ENCODE measurements at places on chromosomes 2 and 18.
A peak's percentile ranks its signal among the peaks of the same experiment; 100 is the strongest.

DNA sequence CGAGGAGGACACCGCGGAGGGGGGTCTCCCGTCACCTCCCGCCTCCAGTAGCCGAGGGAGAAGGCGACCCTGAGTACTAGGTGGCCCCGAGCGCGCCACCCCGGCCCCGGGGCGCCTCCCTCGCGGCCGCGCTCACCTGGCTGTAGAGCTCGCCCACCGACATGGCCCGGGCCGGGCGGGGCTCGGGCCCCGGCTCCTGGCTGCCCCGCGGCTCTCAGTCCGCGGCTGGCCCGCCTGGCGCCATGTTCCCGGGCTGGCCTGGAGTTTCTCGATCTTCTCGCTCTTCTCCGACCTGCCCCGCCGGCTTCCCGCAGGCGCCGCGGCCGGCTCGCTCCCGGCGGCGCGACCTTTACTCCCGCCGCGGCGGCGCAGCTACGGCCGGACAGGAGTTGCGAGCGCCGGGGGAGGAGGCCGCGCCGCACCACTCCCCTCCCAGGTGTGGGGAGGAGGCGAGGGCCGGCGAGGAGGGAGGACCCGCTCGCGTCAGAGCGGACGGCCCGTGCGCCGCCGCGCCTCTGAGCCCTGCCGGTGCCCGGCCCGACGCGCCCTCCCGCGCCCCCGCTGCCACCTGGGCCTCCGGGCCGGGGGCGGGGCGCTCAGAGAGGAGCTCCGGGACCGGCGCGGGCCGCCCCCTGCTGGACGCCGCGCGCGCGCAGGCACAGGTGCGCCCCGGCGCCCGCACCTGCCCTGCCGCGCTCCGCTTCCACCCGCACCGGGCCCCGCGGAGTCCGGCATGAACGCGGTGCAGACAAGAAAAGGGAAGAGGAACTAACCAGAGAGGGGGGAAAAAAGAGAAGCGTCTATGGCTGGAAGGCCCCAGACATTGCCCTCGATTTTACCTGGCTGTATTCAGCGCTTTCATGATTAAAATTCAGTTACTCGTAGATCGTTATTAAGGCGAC, at the start of gene MYO5B:
TSS of gene MYO5B (minus strand) at position 517 of the 902 bp plus-strand sequence. CDS start at position 163, 354 bp downstream.
- DNase-seq: peak; percentile 94

DNA sequence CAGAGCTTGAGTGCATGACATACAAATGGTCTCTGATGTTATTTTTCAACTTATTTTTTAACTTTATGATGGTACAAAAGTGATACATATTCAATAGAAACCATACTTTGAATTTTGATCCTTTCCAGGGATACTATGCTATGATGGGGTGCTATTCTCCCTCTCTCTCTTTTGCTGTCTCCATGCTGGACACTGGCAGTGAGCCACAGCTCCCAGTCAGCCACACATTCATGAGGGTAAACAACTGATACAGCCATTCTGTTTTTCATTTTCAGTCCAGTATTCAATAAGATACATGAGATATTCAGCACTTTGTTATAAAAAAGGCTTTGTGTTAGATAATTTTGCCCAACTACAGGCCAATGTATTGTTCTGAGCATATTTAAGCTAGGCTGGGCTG, 859.3 kb upstream of the KLHL29 start:
- DNase-seq: no peak

- DNase-seq: no peak
These were observed 270.6 kb downstream of the DCC start for GRCh38 chr18:52610451-52611115.

DNA sequence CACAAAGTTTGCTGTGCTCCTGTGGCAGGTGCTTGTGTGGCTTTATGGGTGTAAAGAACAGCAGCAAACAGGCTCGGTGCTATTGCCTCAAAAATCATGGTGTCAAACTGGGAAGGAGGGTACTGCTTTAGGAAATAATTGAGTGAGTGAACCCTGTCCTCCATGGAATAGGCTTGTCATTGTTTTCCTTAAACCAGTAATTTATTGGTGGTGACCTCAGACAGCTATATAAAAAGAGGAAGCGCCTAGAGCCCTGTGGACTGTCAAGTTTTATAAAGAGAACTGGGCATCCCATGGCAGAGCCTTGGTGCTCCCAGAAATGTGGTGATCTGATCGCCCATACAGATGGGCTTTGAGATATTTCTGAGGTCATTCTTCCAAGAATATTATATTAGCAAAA, 4.7 kb upstream of the CXCR4 start:
- DNase-seq: no peak

DNA sequence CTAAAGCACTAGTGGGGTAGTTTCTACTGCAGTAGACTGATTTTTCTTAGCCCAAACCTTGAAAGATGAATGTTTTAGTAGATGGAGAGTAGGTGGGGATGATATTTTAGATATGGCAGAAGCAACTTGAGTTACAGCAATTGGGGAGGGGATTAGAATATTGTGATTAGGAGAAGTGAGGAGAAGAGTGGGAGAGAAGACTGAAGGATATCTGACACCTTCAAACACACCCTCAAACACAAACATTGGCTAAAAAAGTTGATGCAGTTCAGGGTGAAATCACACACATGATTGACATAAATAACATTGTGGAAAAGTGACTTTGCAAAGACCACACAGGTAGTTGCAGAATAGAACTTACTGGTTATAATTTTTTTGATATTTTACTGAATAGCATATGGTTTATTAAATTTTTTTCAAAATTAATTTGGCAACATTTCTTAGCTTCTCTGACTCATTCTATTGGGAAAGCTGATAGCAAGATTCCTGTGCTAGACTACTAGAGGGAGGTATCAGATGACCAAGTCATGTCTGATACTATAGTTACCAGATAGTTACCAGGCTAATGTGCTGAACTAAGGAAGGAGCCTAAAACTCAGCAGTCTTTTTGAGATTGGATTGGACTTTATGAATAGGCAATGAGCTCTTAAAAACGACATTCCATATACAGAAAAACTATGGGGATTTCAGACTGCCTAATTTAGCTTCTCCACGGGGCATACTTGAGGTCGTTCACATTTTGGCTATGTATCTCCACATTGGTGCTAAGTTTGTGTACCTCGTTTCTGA, 73.0 kb downstream of the ACTR3 start:
- DNase-seq: no peak

- DNase-seq: no peak
These were observed 196.7 kb downstream of the SH3BP4 start for GRCh38 chr2:235148201-235149170.

DNA sequence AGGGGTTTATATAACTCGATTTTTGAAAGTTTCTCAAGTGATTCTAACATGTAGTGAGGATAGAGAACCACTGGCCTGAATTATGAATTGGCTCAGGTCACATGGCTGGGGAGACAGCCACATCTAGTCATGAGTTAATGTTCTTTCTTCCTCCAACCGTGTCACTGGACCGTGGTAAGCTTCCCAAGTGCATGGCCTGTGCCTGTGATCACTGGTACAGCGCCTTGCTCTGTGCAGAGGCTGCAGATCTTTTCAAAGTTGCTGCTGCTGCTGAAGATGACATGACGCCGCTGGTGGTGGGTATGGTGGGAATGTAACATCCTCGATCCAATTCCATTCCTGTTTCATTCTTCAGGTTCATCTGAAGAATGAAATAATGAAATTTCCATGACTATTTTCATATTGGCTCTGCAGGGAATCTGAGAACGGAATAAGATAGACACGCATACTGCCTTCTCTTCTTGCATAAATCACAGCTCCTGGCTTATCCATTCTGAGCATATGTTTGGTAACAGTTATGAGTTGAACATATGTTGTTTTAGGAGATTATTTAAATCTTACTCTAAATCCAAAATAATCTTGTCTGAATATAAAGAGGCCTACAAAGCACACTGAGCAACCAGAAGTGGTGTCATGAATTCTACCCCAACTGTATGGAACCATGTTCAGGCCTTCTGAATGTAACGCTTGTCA, 100.5 kb upstream of the THSD7B start:
- no peak for DNase-seq

DNA sequence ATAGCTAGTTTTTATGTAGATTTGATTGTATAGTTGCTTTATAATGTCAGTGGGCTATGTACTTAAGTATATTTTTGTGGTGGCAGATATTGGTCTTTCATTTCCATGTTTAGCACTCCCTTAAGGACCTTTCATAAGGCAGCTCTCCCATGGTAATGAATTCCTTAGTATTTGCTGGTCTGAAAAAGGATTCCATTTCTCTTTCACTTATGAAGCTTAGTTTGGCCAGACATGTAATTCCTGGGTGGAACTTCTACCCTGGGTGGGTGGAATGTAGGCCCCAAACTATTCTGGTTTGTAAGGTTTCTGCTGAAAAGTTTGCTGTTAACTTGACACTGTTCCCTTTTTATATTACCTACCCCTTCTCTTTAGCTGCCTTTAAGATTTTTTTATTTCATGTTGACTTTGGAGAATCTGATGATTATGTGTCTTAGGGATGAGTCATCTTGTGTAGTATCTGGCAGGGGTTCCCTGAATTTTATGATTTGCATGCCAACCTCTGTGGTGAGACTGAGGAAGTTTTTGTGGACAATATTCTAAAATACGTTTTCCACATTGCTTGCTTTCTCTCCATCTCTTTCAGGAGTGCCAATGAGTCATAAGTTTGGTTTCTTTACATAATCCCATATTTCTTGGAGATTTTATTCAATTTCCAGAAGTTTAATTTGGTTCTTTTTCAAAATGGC, 65.4 kb upstream of the VRK2 start:
- no peak for DNase-seq

- no peak for DNase-seq
These were observed 1.3 kb upstream of the FHL2 start for GRCh38 chr2:105400138-105400540.

DNA sequence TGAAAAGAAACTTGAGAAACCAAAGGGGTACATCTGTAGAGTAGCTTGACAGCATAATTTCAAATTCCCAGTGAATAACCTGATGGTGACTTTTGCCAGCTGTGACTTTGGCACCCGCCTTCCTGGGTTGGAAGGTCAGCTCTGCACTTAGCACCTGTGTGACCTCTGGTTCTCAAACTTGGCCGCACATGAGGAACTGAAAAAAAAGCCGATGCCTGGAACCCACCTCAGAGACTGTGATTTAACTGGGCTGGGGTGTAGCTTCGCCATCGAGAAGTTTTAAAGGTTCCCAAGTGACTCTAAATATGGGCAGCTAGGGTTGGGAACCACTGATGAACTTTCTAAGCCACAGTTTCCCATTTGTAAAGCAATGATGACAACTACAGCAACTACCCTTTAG, 6.5 kb downstream of the EFEMP1 start:
- DNase-seq: peak; percentile 37

GRCh38 chr2:218014706-218015585, 12.2 kb upstream of the TNS1 start:
- DNase-seq: no peak

- no peak for DNase-seq
These were observed 50.4 kb downstream of the UXS1 start for GRCh38 chr2:106143495-106144215.

DNA sequence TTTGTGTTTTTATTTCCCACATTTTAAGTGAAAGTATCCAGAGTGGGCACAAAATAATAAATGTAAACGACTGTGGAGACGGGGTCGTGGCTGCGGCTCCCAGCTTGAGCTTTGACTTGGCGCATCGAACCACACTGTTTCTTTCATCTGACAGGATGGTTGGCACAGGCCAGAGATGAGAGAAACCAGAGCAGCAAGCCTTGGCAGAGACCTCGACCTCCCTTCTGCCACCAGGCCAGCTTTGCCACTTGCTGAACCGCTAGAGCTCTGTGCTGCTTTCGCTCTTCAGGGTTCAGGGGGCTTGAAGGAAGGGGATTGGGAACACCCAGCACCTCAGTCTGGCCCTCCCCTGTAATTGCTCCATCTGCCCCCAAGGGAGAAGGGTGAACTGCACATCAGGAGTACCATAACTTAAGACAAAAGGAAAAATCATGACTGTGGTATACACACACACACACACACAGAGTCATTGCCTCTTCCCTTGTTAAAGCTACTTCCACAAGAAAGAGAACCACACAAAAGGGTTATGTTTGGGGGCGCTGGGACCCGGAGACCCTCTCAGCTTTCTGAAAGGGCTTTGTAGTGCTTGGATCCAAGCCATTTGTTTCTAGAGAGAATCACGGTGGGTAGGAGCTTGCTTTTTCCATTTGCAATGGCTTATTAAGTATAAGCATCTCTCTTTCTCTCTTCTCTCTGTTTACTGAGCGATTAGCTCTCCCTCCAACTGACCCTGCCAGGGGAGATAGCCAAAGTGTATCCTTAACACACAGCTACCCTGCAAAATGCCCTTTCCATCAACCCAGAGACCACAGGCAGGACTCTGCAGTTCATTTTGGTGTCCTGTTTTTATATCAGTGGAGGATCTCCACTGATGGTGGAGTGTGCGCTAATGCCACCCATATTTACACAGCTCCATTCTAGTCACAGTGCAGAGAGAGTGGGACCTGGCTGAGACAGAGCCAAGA, 23.0 kb downstream of the POU3F3 start:
- DNase-seq: no peak

DNA sequence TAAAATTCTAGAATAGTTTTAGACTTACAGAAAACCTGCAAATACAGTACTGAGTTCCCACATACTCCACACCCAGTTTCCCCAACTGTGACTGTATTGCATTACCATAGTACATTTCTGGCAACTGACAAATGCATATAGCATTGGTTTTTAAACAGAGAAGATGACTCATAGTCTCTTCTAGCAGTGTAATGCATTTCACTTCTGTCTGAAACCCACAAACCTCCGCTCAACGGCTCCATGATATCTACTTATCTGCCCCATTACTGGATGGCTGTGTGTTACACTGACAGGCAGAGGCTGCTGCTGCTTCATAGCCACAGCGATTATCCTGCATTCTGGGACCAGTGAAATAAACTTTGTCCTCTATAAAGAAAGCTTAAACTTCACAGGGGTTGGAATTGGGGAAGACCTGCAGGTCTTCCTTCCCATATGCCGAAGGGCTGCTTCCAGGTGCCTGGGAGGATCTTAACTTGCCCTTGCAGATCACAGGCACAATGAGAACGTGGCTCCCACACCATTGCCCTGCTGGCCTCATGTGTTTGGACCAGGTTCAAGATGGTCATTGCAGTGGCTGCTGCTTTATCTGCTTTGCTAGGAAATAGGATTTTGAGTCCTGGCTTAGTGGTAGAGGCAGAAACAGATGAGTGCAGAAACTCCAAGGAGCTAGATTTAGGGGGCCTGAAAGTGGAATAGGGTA, 742.6 kb upstream of the HS6ST1 start:
- peak; percentile 17 for DNase-seq

DNA sequence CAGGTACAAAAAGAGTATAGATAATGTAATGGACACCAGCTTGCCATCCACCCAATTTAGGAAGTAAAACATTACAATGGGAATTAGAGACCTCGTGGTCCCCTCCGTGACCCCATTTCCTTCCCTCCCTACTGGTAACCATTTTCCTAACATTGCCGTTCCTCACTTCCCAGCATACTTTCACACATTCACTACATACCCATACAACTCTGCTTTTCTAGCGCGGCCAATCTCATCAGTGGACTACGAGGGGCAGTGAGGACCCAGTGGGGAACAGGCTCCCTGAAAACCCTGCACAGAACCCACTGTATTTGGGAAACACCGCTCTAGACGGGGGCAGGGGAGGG, 1.1 kb downstream of the ENOSF1 start:
- DNase-seq: no peak

DNA sequence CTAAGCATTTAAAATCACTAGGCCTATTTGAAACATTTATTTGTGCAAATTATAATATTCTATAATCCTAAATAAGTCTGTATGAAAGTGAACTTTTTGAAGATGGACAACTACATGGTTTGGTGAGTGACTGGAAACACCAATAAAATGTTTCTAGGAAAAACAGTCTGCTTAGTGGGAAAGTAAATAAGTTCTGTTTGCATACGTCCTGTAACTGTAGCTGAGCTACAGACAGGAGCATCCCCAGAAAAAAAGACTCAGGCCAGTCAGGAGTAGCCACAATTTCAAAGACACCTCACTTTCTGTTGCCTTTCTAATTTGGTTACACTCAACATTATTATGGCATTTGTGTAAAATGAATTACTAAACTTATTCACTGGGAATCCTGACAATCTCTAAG, 28.4 kb upstream of the KCNJ3 start:
- DNase-seq: no peak

All from MM.1S (cell line).